Heart right ventricle (tissue), 16 donors: ENCODE measurements at places on chromosomes 2 and 18.

GRCh38 chr2:194328456-194328855 is 1328.6 kb upstream of the SLC39A10 start:
- H3K4me3 ChIP-seq = no peak overlapping the region
- DNase-seq = no peak
- no peak overlapping the region for H3K27ac ChIP-seq
- no peaks in the 10 kb centered on the region for H3K36me3 ChIP-seq
- H3K27me3 ChIP-seq = no peaks in the 10 kb centered on the region

GRCh38 chr2:28544405-28544921 is 48.6 kb downstream of the PLB1 start:
- H3K4me1 ChIP-seq = no peaks in the 10 kb centered on the region
- H3K27ac ChIP-seq = no peak overlapping the region
- DNase-seq = no peak
- no peaks in the 10 kb centered on the region for H3K27me3 ChIP-seq
- no peaks in the 10 kb centered on the region for H3K36me3 ChIP-seq

- H3K36me3 ChIP-seq = no peaks in the 10 kb centered on the region
- H3K27me3 ChIP-seq = no peaks in the 10 kb centered on the region
- H3K4me1 ChIP-seq = peaks cover 25% of the 10 kb centered on the region
These were observed 343.0 kb downstream of the EPHA4 start for GRCh38 chr2:221229099-221229498.

GRCh38 chr2:192749611-192750200 is 555.0 kb upstream of the TMEFF2 start:
- no peaks in the 10 kb centered on the region for H3K27me3 ChIP-seq
- H3K36me3 ChIP-seq = no peaks in the 10 kb centered on the region
- no peaks in the 10 kb centered on the region for H3K4me1 ChIP-seq
- no peak overlapping the region for H3K27ac ChIP-seq

GRCh38 chr2:200968162-200968561 is 4.7 kb upstream of the ORC2 start:
- DNase-seq = no peak
- no peak overlapping the region for H3K4me3 ChIP-seq
- no peaks in the 10 kb centered on the region for H3K36me3 ChIP-seq
- no peaks in the 10 kb centered on the region for H3K27me3 ChIP-seq

DNA sequence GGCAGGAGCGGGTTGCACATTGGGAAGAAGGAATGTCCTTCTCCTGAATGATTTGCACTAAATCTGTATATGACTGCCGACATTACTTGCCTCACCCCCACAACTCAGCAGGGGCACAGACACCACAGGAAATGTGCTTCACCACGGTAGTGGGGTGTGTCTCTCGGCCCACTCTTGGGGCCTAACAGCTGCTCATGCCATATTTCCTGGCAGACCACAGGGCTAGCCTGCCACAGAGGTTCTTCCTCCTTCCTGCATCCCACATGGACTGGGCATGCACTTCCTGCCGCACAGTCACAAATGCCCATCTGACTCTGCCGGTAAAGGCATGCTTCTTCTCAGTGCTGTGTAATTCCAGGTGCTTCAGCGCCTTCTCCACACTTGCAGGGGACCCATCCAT is 10.3 kb upstream of the PAPOLG start:
- H3K4me1 ChIP-seq = no peaks in the 10 kb centered on the region
- H3K27ac ChIP-seq = no peak overlapping the region
- DNase-seq = no peak

GRCh38 chr2:128441341-128442052 is 122.8 kb upstream of the HS6ST1 start:
- H3K36me3 ChIP-seq = no peaks in the 10 kb centered on the region
- H3K4me3 ChIP-seq = no peak overlapping the region
- H3K4me1 ChIP-seq = peaks cover 33% of the 10 kb centered on the region
- DNase-seq = no peak
- no peaks in the 10 kb centered on the region for H3K27me3 ChIP-seq

DNA sequence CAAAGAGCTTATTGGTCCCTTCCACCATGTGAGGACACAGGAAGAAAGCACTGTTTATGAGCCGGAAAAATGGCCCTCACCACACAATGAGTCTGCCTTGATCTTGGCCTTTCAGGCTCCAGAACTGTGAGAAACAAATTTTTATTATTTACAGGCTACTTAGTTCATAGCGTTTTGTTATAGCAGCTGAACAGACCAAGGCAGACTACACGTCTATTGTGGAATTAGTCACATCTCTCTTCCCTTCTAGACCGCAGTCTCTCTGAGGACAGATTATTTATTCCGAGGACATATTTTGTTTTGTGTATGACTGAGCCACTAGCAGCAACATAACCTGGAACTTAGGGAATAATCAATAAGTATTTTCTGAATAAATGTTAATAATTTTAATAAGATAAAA is 125.5 kb downstream of the ASB1 start:
- no peaks in the 10 kb centered on the region for H3K4me1 ChIP-seq
- no peak overlapping the region for H3K4me3 ChIP-seq
- no peak overlapping the region for H3K27ac ChIP-seq
- DNase-seq = no peak
- H3K36me3 ChIP-seq = no peaks in the 10 kb centered on the region
- H3K27me3 ChIP-seq = peaks cover 14% of the 10 kb centered on the region

DNA sequence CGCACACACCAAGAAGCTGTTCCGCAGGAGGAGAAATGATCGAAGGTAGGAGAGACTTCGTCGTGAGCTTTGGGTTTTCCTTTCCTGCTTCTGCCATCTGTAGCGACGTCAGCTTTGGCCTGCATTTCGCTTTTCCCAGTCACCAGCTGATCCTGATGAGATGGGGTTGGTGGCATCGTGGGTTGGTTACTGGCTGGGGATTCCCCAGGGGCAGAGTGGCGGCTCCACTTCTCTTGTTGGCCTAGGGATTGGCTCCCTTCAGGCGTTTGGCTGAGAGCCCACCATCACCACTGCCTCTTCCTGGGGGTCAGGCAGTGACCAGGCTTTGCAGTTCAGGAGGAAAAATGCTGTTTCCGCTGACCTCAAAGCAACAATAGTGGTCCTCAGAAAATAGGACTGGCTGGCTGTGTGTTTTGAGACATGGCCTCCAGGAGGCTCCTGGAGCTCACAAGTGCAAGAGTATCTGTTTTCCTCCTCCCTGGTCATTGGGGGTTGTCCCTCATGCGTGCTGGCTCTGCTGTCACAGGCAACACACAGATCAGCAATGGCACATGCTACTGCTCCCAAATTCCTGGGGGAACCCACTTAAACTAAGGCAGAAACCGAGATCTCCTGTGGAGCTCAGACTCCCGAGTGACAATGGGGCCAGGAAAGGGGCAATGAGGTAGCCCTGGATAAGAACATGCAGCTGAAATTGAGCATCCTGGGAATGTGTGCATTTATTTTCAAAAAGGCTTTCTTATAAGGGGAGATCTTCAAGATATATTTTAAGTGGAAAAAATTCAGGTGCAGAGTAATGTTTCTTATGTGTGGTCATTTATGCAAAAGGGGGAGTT is 173.0 kb downstream of the CTIF start:
- H3K4me1 ChIP-seq = peaks cover 23% of the 10 kb centered on the region
- peak; percentile 28 for DNase-seq
- no peak overlapping the region for H3K27ac ChIP-seq
- no peak overlapping the region for H3K4me3 ChIP-seq
- no peaks in the 10 kb centered on the region for H3K36me3 ChIP-seq
